ENCODE measurements at places on chromosomes 13 and 19.

- DNase-seq = no peak
Observed at GRCh38 chr19:38135150-38135998, 88.6 kb downstream of the DPF1 start.

DNA sequence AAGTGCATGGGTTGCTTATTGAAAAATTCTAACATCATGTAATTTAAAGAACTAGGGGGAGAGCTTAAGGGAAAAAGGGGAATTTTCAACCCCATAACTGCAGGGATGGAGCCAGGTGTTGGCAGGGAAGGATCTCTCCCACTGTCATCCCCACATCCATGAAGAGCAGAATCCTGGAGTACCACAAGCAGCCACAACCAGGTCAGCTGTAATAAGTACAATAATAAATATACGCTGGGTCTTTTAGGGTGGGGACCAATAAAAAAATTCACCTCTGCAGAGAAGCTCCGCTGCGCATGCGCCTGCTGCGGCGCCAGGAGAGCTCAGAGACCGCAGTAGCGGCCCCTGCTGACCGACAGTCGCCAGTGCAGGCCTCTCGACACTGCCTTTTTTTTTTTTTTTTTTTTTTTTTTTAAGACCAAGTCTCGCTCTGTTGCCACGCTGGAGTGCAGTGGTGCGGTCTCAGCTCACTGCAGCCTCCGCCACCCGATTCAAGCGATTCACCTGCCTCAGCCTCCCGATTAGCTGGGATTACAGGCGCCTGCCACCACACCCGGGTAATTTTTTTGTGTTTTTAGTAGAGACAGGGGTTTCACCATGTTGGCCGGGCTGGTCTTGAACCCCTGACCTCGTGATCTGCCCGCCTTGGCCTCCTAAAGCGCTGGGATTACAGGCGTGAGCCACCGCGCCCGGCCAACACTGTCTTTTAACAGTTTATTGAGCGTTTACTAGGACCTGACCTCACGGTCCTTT, 2.5 kb upstream of the EEF2 start:
- DNase-seq = peak; percentile 79

GRCh38 chr13:79246578-79246949, 159.5 kb downstream of the RBM26 start:
- no peak for DNase-seq

- DNase-seq = no peak
Observed at GRCh38 chr19:20273376-20273775, 106.4 kb downstream of the ZNF486 start.

- no peak for DNase-seq
Observed at GRCh38 chr19:4042731-4043082, 24.0 kb downstream of the ZBTB7A start.

DNA sequence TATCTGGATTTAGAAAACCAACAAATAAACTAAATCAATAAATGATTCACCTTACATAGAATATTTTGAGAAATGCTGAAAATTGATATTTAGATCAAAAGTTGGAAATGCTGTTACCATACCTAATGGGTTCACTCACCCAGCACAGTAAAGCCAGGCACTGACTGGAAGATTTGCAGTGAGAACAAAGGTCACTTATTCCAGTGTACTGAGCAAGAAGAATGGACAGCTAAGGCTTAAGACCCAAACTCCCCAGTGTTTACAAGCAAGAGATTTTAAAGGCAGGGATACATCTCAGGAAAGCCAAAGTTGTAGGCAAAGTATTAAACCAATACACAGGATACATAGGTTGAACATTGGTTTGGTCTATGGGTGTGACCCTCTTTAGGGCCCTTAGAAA, 523.9 kb upstream of the PCDH9 start:
- no peak for DNase-seq
